ENCODE measurements at places on chromosomes 13 and 19. TPM values are rescaled to one million over a fixed set of nuclear protein-coding genes. Genes with fewer than 3 reads are reported as not detected.

ZSCAN5A gene
- total RNA-seq: 4.7 TPM

ZNF471 gene
- total RNA-seq: 4.4 TPM

TSSK6 gene
- total RNA-seq: 1.1 TPM

ZNF416 gene
- total RNA-seq: 6.1 TPM

IGFLR1 gene
- total RNA-seq: 1.1 TPM

KL gene
- total RNA-seq: 0.13 TPM

OR10H1 gene
- not detected for total RNA-seq

PRR36 gene
- total RNA-seq: not detected

APOC1 gene
- 0.56 TPM for total RNA-seq

ZNF708 gene
- 7.0 TPM for total RNA-seq

PALM3 gene
- 0.12 TPM for total RNA-seq

SUGP1 gene
- total RNA-seq: 29.2 TPM

GRIN2D gene
- total RNA-seq: 0.12 TPM

EPS8L1 gene
- total RNA-seq: 0.75 TPM

Data from aortic smooth muscle cell (primary cell).